Hypothalamus (tissue), 51 donors: ENCODE measurements at places on chromosomes 7 and 10.

DNA sequence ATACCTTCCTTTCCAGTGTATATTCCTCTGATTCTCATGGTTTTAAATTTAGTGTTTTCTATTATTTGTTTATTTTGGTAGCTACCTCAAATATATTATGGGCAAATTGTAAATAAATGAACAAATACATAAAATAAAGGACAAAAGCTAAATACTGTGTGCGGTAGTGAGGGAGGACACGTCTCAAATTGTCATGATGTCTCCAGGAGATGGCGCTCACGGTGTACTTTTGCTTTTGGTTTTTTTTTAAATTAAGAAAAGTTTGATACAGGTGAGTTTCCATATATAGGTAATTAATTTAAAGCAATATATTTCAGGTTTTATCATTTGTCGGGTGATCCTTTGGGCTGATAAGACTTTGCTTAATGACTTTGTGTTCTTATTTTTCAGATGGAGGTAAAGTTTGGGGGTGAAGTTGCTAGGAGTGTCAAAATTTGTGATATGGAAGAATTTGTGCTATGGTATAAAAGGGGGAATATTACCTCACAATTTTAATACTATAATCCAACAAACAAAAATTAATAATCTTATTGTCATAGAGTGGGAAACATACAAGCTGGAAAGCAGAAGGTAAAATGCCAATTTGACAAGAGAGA lies 68.4 kb upstream of the TMEM229A start:
- DNase-seq = no peak

GRCh38 chr10:7153750-7154149 lies 257.1 kb downstream of the SFMBT2 start:
- no peak for DNase-seq

- no peak for DNase-seq
These were observed 18.7 kb upstream of the ZNF800 start for GRCh38 chr7:127411176-127411575.

- DNase-seq = no peak
These were observed 15.6 kb upstream of the AKR1C3 start for GRCh38 chr10:5078547-5079180.

DNA sequence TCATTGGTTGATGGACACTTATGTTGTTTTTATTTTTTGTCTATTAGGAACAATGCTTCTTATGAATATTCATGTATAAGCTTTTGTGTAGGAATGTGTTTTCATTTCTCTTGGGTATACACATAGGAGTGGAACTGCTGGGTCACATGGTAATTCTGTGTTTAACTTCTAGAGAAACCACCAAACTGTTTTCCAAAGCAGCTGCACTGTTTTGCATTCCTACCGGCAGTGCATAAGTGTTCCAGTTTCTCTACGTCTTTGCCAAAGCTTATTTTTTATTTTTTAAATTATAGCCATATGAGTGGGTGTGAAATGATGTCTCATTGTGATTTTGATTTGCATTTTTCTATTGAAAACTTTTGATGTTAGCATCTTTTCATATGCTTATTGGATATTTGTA lies 51.3 kb downstream of the ADK start:
- no peak for DNase-seq

GRCh38 chr7:29084832-29085231 lies 61.5 kb downstream of the CPVL start:
- no peak for DNase-seq

GRCh38 chr7:90897961-90898469 lies 301.9 kb downstream of the CDK14 start:
- DNase-seq = no peak

- no peak for DNase-seq
These were observed 67.7 kb upstream of the NEUROD6 start for GRCh38 chr7:31408140-31408729.

DNA sequence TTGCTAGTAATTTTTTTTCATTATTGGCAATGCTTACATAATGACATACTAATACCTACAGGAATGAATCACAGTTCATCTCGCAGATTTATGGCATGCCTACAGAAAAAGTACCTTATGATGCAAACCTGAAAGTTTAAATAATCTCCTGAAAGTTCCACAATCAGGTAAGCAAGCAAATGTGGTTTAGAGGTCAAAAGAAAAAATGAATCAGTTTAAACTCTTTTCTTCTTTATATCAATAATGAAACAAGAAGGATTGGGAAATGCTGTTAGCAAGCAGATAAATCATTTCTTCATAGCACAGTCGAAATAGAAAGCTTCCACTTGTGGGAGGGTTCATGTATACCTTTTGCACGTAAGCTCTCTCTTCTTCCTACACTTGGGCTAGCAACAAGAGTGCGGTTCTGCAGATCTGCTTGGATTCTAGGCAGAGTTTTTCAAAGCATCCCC lies 53.7 kb upstream of the MTPN start:
- DNase-seq = no peak

- DNase-seq = no peak
These were observed 11.5 kb upstream of the STN1 start for GRCh38 chr10:103929381-103929921.

- DNase-seq = no peak
These were observed 212.0 kb downstream of the CACNB2 start for GRCh38 chr10:18352175-18352574.

DNA sequence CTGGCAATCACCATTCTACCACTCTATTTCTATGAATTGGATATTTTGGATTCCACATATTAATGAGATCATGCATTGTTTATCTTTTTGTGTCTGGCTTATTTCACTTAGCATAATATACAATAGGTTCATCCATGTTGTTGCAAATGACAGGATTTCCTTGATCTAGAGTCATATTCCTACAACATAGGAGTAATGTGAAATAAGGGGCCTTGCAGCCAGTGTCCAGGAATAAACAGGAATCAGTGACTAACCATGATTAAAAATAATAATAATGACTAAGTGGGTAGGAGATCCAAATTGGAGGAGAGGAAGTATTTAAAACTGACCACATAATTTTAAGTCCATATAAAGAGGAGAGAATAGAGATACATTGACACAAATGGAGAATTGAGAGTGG lies 49.9 kb downstream of the SCIN start:
- DNase-seq = no peak

GRCh38 chr7:42448901-42449300 lies 211.9 kb upstream of the GLI3 start:
- DNase-seq = no peak

- DNase-seq = no peak
These were observed 214.7 kb downstream of the CELF2 start for GRCh38 chr10:11232222-11232961.

DNA sequence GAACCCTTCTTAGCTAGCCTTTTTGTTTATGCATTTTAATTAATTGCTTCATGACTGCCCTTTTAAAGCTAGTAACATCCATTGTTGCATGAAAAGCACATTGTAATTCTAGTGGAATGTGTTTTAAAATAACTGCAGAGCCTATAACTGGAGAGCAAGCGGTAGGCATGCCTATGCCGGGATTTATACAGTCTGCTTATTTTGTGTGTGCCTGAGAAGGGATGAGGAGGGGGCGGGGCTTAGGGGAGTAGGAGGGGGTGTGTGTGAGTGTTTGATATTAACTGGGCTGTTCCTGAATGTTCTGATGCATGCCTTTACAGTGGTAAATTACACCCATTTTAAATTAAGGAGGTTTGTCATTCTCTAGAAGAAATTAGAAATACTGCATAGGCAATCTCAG lies 208.1 kb downstream of the TCF7L2 start:
- no peak for DNase-seq

DNA sequence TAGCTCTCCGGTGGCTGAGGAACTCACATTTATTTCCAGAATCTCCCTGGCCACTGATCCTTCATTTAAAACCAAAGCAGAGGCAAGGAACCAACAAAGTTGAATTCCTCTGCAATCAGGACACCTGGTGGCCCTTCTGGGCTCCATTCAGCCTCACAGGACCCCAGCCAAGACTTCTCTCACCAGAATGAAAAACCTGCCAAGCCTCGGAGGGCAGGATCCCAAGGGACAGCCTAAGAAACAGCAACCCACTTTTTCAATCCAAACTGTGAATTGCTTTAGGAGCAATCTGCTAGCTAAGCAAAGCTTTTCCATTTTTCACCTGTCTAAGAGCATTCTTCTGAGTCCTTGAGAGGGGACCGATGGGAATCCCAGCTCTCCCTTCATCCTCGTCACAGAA lies 34.6 kb downstream of the OAT start:
- no peak for DNase-seq

- DNase-seq = no peak
These were observed 12.5 kb upstream of the TRIM8 start for GRCh38 chr10:102631525-102632393.

GRCh38 chr10:122216047-122216446 lies 55.0 kb upstream of the BTBD16 start:
- DNase-seq = no peak

GRCh38 chr10:119133949-119134348 lies 30.0 kb downstream of the DENND10 start:
- DNase-seq = no peak

DNA sequence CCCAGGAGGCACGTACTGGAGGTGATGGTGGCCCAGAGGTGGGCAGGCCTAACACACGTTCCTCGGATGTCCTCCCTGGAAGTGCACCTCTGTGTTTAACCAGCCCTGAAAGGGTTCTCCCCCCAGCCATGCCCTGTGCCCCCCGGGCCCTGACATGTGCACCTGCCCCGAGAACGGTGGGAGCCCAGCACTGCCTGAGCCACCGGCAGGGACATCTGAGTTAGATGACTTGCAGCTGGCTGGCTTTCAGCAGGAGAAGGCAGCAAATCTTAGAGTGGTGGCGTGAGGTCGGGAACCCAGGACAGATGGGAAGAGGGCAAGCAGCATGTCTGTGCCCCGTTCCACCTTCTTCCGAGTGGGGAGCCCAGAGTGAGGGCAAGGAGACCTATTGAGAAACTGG lies 291.8 kb downstream of the TCERG1L start:
- no peak for DNase-seq

DNA sequence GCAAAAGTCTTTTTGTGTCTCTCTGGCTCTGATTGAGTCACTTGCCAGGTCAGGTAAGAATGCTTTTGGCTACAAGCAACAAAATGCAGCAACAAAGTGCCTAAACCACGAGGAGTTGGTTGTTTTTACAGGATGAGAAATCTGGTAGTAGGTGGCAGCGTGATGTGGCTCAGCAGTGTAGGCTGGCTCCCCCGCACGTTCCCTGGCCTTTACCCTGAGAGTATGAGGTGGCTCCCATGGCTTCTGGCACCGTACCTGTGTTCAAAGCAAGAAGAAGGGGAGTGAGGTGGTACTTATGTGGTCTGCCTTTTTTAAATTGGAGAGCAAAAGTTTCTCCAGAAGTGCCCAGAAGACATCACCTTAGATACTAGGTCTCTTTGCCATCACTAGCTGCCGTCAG lies 11.7 kb downstream of the PRKRIP1 start:
- no peak for DNase-seq

- DNase-seq = no peak
These were observed 13.4 kb upstream of the PRF1 start for GRCh38 chr10:70615784-70616522.

DNA sequence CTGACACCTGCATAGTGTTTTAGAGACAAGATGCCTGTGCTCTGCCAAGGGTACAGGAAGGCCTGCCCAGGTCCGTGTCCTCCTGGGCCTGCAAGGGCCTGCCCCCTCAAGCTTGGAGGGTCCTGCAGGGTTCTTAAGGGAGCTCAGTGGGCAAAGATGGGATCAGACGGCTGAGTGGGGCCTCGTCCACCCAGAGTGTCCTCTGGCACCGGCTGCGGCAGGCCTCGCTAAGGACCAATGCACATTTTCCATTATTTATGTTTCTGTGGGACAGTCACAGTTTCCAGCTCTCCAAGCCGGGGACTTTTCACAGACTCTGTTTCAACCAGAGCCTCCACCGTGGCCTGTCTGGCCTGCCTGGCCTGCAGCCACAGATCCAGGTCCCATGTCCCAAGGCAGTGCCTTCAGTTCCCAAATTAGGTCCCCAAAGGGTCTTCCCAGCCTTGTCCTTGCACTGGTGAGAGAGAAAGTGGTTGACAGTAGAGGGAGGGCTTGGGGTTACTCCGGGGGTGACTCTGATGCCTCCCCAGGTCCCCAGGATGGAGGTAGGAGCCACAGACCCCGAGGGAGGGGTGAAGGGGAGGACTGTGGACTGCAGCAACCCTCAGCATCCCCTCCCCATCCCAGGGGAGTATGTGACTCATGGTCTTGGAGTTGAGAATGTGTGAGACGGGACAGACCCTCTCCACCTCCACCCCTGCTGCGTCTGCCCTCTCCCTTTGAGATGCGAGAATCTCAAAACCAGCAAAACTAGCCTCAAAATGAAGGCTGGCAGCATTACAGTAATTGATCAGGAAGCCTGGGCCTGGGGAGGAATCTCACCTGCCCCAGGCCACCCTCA lies 14.8 kb downstream of the MYL10 start:
- no peak for DNase-seq

DNA sequence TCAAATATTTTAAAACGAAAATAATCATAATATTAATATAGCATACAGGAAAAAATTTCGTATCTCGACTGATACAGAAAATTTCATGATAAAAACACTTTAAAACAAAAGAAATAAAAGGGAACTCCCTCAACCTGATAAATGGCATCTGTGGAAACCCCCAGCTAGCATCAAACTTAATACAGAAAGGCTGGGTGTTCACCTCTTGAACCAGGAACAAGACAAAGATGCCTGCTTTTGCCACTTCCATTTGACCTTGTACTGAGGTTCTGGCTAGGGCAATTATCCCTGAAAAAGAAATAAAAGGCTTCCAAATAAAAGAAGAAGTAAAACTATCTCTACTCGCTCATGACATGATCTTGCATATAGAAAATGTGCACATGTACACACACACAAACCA lies 2.5 kb upstream of the ALOX5 start:
- DNase-seq = no peak

DNA sequence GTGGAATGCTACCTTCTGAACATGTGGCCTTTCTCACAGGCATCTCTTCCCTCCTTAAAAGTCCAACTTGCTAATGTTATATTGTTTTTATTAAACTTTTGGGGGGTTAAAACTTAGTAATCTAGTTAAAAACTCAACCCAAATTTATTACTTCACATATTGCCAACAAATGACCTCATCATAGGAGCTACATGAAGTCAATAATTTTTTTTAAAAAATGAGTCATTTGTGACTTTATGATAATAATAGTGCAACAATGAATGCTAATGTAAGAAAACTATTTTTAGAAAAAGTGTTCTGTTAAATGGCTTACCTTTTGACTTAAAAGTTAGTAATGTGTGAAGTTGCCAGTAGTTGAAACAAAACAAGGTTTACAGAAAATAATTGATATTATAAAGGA lies 325.9 kb upstream of the FZD1 start:
- no peak for DNase-seq

GRCh38 chr7:65846008-65846570 lies 26.8 kb upstream of the VKORC1L1 start:
- DNase-seq = no peak

DNA sequence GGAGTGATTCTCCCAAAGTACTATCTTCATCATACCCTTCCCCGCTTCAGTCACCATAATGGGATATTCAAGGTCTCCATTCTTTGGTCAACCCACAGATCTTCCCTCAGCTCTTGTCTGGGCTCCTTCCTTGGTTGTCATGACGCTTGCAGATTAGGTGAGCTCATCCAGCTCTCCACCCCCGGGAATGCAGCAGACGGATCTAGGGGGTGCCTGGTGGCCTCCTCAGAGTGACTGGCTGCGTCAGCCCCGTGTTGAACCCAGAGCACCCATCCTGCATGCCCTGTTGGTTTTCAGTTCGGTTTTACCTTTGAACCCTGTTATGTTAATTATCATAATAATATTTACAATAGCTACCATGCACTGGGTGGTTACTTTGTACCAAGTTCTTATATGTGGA lies 6.4 kb downstream of the NEURL1 start:
- no peak for DNase-seq
